ENCODE measurements at places on chromosomes 5 and 9. TPM values are rescaled to one million over a fixed set of nuclear protein-coding genes. Genes with fewer than 3 reads are reported as not detected.

- DNase-seq: no peak
These were observed 36.5 kb downstream of the RGS3 start for GRCh38 chr9:113499876-113500497.

DNA sequence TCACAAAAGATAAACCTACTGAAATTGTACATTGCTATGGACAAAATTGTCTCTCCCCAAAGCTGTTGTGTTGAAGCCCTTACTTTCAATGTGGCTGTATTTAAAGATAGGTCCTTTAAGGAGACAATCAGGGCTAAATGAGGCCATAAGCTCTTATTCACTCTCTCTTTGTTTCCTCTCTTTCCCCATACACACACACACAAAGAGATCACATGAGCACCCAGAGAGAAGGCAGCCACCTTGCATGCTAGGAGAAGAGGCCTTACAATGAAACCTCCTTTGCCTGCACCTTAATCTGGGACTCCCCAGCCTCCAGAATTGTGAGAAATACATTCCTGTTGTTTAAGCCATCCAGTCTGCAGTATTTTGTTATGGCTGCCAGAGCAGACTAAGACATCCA, 1295.6 kb upstream of the CDH6 start:
- DNase-seq: no peak

- no peak for DNase-seq
These were observed 70.0 kb downstream of the GLDC start for GRCh38 chr9:6575324-6576034.

DNA sequence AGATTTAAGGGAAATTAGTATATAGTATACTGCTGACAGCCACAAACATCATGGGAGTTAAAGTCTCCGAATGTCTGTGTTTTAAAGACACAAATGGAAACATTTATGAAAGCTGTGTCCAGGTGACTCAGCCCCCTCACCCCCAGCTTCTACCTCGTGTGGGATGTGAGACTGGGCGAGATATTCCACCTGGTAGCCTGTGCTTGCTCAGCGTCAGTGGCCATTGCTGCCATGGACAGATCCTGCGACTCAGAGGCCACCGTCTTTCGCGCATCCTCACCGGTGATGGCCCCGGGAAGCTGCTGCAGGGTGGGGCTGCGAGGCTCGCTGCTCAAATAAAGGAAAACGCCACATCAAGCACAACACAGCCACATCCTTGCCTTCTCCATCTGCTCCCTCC, 31.2 kb upstream of the EXOC3 start:
- no peak for DNase-seq

DNA sequence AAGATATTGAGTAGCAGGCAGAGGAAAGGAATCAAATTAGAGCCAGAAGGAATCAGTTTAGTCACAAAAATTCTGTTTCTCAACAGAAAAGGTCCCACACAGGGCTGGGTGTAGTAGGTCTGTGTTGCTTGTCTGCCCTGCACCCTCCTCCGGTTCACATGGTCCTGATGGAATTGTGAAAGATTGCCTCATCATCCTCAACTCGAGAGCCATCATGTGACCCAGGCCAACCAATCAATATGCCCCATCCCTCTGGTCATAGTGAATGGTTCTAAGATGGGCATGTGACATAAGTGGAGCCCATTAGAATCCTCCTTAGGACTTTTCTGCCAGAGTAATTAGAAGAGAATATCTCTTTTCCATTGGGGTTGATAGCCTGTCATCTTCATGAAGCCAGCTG, 56.7 kb upstream of the RAD23B start:
- no peak for DNase-seq

DNA sequence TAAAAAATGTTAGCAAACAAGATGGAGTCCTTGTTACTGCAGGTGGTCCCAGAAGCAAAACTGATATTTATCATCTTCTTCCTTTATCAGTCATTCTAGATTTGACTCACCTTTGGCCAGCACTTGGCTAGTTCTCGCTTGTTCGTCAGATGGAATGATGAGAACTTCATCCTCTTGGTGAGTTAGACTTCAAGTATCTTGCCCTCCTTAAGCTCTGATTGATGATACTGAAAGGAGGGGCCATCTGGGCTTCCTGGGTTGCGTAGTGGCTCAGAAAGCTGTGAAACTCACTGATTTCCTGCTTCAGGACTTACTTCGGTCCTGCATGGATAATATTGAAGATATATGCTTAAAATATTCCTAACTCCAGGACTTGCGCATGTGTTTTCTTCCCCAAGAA, 1248.2 kb upstream of the CDH9 start:
- DNase-seq: peak; percentile 31

GRCh38 chr5:139655727-139656271, 7.7 kb downstream of the CXXC5 start:
- no peak for DNase-seq

- no peak for DNase-seq
These were observed 11.1 kb downstream of the GM2A start for GRCh38 chr5:151264113-151264512.

- DNase-seq: no peak
These were observed 150 bp downstream of the SNX30 start for GRCh38 chr9:112750764-112751055.

DNA sequence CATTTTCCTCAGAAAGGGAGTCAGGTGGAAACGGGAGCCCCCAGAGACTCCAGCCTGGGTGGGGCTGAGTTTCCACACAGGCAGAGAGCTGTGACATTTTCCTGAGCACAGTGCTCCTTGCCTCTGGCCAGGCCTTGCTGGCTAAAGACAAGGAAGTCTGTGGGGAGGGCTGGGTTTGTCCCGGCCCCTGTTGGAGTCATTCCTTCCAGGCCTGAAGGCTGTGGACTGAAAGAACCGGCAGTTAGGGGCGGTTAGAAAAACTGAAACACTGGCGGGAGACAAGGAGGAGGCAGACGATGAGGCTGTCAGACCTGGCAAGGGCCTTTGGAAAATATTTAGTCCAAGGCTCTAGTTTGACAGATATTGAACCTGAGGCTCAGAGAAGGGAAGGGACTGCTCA, 29.9 kb downstream of the COL15A1 start:
- no peak for DNase-seq

- no peak for DNase-seq
These were observed 115.9 kb downstream of the ACTBL2 start for GRCh38 chr5:57366744-57367143.

- no peak for DNase-seq
These were observed 393.0 kb downstream of the TMEM167A start for GRCh38 chr5:82684165-82684564.

DNA sequence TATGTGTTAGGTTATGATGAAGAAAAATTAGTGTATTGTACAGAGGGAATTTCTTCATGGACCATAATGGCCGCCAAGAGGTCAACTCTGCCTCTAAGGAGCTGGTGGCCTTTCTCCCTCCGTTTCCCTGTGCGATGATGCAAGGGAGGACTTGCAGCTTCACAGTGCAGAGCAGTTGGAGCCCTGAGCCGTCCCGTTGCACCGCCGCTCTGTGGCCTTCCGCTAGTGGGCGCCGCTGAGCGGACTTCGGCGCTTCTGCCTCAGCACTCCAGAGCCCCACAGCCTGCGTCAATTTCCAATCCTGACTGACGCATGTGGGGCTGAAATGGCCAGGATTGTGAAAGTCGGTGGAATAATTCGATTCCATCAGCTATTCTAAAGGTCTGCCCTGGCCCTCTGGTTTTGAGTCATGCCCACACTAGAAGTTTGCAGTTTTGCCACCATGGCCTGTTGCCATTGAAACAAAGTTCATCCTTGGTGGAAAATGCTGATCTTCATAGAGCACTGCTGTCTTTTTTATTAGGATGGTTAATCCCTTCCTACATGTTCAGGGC, 22.7 kb upstream of the LECT2 start:
- DNase-seq: peak; percentile 51

- DNase-seq: no peak
These were observed 40.7 kb upstream of the PPP2R2B start for GRCh38 chr5:146919304-146919703.

FOXD1 gene
- not detected for total RNA-seq

PFN3 gene
- not detected for total RNA-seq

SLC28A3 gene
- total RNA-seq: not detected

IL3 gene
- total RNA-seq: not detected

SHISAL2B gene
- total RNA-seq: not detected

GHR gene
- total RNA-seq: not detected

TMEM232 gene
- total RNA-seq: 2.2 TPM

TNFSF15 gene
- total RNA-seq: 0.11 TPM

PCDHGB4 gene
- 0.23 TPM for total RNA-seq
